ENCODE measurements at places on chromosomes 7 and 10.

DNA sequence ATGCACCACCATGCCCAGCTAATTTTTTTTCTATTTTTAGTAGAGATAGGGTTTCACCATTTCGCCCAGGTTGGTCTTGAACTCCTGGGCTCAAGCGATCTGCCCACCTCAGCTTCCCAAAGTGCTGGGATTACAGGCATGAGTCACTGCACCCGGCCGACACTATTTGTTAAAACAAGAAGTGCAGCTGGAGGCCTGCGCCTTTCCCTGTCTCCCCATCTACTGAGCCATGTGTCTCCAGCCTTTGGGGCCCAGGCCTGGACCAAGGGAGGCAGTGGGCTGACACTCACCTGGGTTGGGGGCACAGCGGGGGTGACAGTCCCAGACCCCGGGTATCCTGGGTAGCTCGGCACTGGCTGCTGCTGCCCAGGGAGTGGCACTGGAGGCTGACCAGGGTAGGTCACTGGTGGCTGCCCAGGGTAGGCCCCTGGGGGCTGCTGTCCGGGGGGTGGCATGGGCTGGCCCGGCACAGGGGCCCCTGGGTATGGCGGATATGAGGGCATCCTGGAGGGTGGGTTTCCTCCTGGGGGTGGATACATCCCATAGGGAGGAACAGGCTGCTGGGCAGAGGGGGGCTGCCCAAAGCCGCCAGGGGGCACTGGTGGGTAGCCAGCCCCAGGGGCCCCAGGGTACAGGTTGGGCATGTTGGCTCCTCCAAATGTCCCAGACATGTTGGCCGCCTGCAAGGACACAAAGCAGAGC lies 36.3 kb downstream of the PLAC9 start:
- no peak for DNase-seq

GRCh38 chr10:107033799-107034422 lies 130.6 kb downstream of the SORCS1 start:
- no peak for DNase-seq

DNA sequence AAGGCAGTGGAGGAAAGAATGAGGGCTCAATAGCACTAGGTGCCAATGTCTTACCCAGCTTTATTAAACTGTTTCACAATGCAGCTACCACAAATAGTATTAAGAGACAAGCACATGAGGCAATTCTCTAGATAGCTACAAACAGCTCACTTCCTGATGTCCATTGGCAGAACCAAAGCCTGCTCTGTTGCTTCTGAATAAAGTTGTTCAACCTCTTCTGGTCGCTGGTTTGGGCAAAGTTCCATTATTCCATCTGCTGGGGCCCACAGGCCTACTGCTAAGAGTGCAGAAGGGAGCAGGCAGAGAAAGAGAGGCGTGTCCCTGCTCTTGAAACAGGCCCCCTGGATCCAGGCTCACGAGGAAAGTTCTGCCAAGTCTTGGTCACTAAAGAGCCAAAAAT lies 173.9 kb downstream of the ZNF438 start:
- DNase-seq = no peak

DNA sequence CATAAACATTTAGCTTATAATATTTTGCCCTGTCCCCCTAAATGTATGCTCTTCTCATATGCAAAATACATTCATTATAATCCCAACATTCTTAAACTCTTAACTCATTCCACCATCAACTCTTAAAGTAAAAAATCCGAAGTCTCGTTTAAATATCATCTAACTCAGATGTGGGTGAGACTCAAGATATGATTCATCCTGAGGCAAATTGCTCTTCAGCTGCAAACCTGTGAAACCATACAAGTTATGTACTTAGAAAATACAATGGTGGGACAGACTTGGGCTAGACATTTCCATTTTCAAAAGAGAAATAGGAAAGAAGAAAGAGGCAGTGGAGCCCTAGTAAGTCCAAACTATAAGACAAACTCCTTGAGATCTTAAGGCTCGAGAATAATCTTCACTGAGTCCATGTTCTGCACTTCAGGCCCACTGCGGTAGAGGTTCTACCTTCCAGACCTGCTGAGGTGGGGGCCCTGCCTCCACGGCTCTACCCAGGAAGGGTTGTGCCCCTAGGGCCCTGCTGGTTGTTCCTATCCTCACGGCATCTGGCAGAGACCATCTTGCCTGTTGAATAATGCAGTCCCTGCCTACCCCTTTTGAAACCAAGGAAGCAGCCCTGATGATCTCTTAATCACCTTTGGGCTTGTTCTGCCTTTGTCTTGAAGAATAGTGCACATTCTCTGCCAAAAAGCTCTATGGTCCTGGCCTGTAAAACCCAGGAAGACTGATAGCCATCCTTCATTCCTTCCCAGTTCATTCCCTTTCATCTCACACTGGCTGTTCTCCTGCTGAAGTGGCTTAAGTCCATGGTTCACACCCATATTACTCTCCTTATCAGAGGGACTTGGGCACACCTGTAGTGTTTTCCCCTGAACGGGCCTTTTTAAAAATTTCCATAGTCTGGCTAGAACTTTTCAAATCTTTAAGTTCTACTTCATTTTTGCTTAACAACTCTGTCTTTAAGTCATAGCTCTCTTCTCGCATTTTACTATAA lies 37.3 kb downstream of the INPP5F start:
- no peak for DNase-seq

DNA sequence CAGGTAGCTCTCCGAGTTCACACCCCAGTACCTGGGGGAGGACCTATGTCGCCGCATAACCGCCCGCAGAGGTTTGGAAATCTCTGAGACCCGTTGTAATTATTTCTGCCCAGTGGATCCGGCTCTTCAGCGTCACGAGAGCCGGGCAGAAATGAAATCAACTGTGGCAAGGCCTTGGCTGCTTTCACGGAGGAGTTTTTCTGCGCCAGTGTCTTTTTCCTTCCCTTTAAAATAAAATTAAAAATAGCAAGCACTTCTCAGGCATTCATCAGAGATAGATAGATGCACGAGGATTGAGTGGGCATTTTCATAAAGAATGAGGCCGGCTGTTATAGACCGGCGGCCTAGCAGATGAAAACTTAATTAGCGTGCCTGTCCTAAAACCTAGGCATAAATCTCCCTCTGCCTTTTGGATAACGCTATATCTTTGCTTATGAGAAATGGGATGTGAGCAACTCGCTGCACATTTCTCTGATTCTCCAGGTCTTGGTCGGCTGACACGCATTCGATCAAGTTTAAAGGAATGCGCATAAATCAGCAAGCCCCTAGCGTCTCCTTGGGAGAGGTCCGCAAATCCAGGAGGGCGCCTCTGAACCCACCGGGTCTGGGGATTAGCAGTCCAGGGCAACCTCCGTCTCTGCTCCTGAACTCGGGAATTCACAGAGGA lies 6.4 kb downstream of the HOXA13 start:
- DNase-seq = no peak

GRCh38 chr7:117088623-117089194 lies 135.4 kb downstream of the ST7 start:
- no peak for DNase-seq

GRCh38 chr10:6473430-6473829 lies 106.6 kb downstream of the PRKCQ start:
- DNase-seq = no peak

- DNase-seq = no peak
These were observed 102.0 kb downstream of the HIF1AN start for GRCh38 chr10:100637785-100638184.

DNA sequence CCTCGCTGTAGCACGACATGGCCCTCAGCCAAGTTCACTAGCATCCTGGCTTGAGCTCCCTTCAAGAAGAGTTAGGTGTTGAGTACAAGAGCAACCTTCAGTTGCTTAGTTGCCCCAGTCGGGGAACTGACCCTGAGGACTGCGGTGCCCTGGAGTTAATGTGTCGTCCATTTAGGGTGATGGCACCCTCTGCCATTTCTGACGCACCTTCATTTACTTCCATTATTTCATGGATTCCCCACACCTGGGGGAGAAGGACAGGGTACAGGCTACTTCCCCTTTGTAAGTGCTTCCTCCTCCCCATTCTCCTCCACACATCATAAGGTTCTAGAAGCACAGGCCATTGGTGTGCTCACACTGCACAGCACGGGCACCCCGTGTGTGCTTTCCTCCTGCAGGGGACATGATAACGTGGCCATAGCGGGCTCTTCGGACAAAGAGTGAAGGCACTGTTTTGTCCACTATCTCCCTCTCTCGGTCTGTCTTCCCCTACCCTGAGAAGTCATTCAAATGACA lies 1.8 kb downstream of the ALOX5 start:
- DNase-seq = no peak

DNA sequence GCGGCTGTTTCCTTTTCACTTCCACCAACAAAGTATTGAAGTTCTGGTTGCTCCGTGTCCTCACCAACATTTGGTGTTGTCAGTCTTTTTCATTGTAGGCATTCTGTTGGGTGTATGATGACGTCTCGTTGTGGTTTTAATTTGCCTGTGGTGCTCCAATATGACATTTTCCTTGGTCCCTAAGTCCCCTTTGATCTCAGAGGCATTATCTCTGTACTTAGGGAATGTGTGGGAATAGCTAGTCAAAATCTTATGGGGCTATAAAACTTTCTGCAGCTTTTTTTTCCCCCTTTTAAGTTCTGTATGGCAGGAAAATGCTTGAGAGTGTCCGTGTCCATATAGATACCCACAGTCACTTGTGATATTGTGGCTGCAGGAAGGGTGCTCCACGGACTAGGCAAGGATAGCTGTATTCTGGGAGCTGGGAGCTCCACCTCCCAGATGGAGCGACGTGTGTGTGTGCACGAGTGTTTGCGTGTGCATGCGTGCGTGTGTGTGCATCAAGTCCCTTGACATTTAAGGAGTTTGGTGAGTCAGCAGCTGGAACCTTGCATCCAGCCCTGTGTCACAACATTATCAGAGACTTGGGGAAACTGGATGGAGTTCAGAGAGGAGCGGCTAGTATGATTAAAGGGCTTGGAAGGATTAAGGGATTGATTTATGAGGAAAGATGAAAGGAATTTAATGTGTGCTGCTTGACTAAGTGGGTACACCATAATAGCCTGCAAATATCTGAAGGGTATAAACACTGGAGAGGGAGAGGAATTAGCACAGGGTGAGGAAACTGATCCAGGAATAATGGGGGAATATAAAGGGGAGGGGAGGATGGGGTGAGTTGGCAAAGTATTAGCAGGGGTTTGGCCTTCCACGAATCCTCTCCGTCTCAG lies 66.8 kb downstream of the LRMDA start:
- no peak for DNase-seq

DNA sequence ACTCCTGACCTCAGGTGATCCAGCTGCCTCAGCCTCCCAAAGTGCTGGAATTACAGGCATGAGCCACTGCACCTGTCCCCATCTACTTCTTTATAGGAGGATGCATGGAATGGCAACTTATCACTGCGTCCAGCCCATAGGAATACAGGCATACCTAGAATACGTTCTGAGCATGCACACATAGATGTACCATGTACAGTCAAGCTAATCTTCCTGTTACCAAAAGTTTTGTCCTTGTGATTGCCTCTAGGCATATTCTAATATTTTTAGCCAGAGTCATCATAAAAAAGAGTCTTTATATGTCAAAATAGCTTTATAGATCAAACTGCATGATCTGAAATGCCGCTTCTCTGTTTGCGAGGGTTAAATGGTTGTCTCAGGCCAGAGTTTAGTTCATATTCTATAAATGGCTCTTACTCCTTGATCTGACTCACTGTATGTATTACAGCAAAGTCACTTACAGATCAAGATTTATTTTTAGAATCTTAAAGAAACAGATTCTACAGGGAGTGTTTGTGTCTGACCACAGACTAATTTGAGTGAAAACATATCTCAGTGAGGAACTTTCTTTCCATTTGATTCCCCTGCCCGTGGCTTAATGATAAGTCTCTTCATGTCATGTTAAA lies 210.9 kb downstream of the CREB5 start:
- DNase-seq = no peak

DNA sequence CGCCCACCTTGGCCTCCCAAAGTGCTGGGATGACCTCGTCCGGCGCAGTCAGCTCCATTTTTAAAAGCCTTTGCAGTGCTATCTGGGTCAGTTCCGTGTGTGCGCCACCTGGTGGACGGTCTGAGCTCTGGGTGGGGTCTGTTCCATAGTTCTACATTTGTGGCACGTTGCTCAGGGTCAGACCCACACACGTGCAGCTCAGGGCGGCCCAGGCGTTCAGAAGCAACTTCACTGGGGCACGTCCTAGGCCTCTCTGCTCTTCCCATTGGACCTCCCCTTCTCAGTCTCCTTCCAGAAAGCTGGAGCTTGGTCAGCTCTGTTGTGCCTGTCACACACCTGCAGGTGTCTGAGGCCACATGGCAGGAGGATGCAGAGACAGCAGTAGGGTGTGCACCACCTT lies 137.9 kb downstream of the DNAJB6 start:
- DNase-seq = no peak

DNA sequence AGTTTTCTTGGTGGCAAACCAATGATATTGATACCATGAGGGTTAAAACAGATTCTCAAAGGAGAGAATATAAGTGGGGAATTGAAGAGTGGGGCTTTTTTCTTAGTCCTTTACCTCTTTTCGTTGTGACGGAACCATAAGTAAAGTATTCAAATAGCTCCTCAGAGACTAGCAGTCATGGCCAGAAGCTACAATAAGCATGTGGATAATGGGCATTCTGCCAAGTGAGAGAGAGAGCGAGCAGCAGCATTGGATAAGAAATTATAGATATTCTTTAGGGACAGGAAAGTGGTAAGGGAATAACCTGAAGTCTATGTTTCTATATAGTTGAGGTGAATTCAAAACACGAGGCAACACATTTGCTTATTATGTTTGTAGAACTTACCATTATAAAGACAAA lies 235.1 kb downstream of the SEMA3E start:
- no peak for DNase-seq

DNA sequence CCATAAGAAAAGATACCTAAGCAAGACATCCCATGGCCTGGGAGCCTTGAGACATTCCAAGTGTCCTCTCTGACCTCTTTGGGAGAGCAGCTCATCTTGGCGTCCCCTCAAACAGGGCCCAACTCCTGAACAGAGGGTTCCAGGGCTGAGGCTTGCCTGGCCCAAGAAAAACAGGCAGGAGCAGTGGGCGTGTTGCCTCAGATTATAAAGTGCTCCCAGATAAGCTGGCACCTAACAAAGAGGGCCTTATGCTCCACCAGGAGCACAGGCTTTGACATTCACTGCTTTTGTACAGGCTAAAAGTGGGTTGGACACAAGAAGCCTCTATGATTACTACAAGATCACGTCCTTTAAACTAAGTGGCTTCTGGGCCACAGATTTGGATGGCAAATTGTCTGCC lies 193.1 kb downstream of the FGFR2 start:
- no peak for DNase-seq

- DNase-seq = no peak
These were observed 9.7 kb upstream of the TARP start for GRCh38 chr7:38283107-38283506.

- no peak for DNase-seq
These were observed 269.8 kb downstream of the SORCS1 start for GRCh38 chr10:106894692-106895091.

GRCh38 chr10:91444211-91445182 lies 34.4 kb downstream of the HECTD2 start:
- no peak for DNase-seq

- DNase-seq = no peak
These were observed 46.6 kb upstream of the IGFBP3 start for GRCh38 chr7:45967591-45968157.

- no peak for DNase-seq
These were observed 877 bp upstream of the NOD1 start for GRCh38 chr7:30479202-30480120.

- DNase-seq = no peak
These were observed 129.0 kb upstream of the ODAD2 start for GRCh38 chr10:28127881-28128280.

GRCh38 chr7:76211216-76211615 lies 9.5 kb downstream of the SRRM3 start:
- no peak for DNase-seq

All from cortex of kidney (tissue), 1 donor.